Hematopoietic multipotent progenitor cell treated with erythropoietin and hydrocortisone succinate and interleukin-3 and kit ligand, for 17 days (in vitro differentiated cells): ENCODE measurements at places on chromosomes 16 and 17.

- DNase-seq = no peak
These were observed 66.7 kb downstream of the TANGO6 start for GRCh38 chr16:68910051-68910450.

GRCh38 chr17:31549121-31549524 is 157.6 kb downstream of the RAB11FIP4 start:
- peak; percentile 43 for DNase-seq

DNA sequence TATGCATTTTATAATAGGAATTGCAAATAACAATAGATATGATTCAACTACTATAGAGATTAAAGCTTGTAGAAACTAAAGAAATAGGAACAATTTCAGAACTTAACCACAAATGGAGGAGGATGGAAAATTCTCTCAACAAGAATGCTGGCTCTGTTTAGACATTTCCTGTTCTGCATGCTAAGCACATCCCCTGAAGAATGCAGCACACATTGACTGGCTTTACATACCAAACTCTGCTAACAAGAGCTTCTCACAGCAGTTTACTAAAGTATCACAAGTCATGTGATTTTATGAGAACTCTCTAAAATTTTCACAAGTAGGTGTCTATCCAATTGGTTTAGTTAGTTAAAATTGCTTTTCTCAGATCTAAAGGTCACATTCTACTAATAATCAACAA is 85.2 kb downstream of the SPAG9 start:
- no peak for DNase-seq

- peak; percentile 34 for DNase-seq
These were observed 5.8 kb upstream of the MRPL58 start for GRCh38 chr17:75006653-75007052.

- no peak for DNase-seq
These were observed 4.7 kb upstream of the CD300C start for GRCh38 chr17:74550602-74551001.

DNA sequence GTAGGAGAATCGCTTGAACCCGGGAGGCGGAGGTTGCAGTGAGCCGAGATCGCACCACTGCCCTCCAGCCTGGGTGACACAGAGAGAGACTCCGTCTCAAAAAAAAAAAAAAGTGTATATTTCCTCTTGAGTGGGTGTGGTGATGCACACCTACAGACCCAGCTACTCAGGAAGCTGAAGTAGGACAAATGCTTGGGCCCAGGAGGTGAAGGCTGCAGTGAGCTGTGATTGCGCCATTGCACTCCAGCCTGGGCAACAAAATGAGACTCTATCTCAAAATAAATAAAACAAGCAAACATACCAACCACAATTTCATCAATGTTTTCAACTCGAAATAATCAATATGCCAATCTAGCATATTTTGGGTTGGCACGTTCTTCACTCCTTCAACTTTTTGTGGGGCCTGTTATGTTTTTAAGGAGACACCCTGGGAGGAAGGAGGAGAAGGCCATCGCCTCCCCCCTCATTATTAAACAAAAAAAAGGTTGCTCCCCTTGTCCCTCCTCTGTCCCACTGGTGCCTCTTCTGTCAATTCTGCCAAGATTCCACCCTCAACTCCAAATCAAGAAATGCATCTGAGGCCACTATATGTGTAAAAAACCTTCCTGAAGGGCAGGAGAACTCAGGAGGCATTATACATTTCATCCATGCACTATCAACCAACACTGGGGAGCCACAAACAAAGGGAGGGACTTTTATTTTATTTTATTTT is 52.4 kb upstream of the ATF7IP2 start:
- no peak for DNase-seq

GRCh38 chr17:45229681-45230409 is 8.2 kb downstream of the FMNL1 start:
- DNase-seq = no peak

- no peak for DNase-seq
These were observed at the start of gene PRM3 for GRCh38 chr16:11272921-11273720. PRM3 (minus strand) TSS chr16:11273629; CDS start chr16:11273595, 34 bp downstream.

DNA sequence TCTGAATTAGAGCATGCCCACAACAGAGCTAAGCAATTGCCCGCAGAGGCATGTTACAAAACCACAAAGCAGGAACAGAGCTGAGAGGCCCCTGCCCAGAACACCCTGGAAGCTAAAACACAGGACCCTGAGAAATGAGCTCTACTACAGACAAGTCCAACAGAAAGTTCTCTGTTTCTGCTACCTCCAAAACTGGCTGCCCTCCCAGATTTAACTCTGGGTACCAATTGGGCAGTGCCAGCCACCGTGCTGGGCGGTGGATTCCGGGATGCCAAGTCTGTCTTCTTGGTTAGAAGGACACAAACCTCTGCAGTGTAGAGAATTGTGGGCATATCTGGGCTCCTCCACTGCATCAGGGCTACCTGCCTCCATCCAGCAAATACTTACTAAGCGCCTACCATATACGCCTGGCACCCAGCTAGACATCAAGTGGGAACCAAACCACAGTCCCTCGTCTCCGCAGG is 1.0 kb downstream of the CMTM4 start:
- DNase-seq = no peak

GRCh38 chr16:78192734-78193488 is 93.5 kb downstream of the WWOX start:
- DNase-seq = no peak

DNA sequence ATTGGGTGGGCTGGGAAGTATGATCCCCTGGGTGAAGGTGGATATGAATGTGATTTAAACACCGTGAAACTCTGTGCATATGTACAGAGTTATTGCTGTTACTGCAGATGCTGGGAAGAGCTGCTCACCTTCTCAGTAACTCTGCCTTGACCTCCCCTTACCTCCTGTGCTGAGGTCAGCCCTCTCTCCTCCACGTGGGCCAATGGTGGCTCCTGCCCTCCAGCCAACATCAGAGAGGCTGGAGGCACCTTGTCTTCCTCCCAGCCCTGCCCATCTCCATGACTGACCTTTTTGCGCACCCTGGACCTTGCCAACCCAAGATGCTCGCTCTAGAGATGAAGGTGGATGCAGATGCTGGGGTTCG is 387 bp upstream of the ASB16 start:
- no peak for DNase-seq

DNA sequence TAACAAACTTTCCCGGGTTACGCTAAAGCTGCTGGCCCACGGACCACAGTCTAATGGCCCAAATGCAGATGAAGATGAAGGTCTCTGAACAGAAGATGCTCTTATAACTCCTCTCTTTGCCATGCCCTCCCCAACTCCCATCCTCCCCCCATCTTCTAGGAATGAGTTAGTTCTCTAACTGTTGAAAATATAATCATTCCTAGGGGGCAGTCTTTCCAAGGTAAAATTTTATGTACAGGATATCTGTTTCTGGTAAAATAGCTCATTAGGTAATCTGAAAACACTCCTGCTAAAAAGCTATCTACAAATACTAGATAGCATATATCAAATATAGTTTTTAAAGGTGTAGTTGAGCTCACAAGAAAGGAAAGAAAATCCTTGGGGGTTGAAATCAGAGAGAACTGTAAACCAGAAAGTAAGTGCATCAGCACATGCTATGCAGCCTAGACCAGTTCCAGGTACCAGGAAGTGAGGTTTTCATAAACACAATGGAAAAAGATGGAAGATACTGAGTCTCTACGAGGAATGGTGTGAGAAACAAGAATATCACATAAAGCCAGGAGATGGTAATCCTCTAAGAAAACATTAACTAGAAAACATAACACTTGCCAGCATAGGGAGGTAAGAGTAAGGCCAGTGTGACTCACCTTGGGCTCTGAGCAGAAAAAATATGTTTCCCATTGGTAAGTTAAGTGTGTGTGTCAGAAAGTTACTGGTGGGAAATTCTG is 38.1 kb downstream of the CMC2 start:
- no peak for DNase-seq

GRCh38 chr17:66466840-66467367 is 164.5 kb downstream of the PRKCA start:
- DNase-seq = peak; percentile 11

- peak; percentile 20 for DNase-seq
These were observed 559 bp downstream of the CLUH start for GRCh38 chr17:2710803-2711607.

DNA sequence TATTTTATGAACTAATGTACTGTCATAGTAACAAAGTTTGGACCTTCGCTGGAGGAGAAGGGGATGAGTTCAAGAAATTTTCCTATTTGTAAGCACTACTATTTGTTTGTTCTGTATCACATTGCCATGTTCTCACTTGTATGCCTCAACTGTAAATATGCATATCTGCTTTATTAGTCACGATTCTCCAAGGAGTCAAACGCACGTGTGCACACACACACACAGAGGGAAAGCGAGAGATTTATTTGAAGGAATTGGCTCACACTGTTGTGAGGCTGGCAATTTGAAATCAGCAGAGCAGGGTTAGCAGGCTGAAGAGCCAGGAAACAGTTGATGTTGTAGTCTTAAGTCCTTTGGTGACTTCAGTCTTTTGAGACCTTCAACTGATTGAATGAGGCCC is 24.9 kb upstream of the MYH2 start:
- DNase-seq = no peak

GRCh38 chr16:85090181-85090580 is 22.1 kb downstream of the CIBAR2 start:
- no peak for DNase-seq

- no peak for DNase-seq
These were observed 22.6 kb downstream of the NAA60 start for GRCh38 chr16:3465911-3466584.

DNA sequence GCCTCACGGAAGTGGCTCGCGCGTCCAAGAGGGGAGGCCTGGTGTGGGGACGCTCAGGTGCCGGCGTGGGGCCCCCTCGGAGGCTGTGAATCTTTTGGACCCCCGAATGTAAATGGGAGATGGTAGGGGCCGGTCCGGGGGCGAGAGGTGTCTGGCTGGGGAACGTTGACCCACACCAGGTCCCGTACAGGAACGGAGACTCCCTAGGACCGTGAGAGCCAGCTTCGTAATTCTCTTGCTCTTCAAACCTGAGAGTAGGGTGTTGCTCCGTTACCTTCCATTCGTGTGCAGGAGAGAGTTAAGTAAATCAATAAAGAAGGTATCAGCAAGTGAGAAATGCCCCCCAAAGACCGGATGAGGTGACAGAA is 481 bp downstream of the LYRM1 start:
- DNase-seq = no peak

DNA sequence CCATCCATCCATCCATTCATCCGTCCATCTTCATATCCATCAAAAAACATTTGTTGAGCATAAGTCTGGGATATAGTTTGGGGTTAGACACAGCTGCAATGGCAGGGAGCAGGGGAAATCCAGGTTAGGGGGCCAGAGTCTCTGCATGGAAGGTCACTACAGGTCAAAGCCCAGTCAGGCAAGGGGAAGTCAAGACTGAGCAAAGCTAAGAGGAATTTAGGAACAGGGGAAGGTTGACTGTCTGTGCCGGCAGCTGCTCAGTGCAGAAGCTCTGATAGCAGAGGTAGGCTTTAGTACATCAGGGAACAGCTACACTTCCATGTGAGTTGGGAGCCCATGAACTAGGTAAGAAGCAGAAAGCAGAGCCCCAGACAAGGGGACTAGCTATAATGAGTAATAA is 68.1 kb downstream of the IRF8 start:
- no peak for DNase-seq

DNA sequence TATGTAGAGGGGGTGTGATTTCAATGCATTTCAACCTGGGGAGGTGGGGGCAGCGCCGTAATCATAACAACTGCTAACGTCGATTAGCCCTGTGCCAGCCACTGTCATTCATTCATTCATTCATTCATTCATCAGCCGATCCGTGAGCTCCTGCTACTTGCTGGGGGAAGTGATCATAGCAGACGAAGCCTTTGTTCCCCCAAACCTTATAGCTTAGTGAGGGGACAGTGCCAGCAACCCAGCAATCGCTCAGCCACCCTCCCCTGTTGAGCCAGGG is 106.5 kb upstream of the GSE1 start:
- DNase-seq = no peak

GRCh38 chr16:11487289-11487688 is 99.4 kb downstream of the LITAF start:
- DNase-seq = no peak

- DNase-seq = no peak
These were observed 65.7 kb downstream of the MARF1 start for GRCh38 chr16:15576960-15577958.

- no peak for DNase-seq
These were observed 38.1 kb downstream of the SRL start for GRCh38 chr16:4203748-4204147.

DNA sequence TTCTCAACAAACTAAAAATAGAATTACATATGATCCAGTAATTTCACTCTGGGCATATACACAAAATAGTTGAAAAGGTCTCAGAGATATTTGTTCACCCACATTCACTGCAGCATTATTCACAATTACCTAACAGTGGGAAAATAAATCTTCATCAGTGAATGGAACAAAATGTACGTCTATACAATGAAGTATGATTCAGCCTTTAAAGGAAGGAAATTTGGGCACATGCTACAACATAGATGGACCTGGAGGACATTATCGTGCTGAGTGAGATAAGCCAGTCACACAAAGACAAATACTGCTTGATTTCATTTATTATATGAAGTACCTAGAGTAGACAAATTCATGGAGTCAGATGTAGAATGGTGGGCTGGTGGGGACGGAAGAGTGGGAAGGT is 47.0 kb downstream of the MFSD11 start:
- no peak for DNase-seq

GRCh38 chr17:11144358-11145233 is 96.4 kb upstream of the SHISA6 start:
- no peak for DNase-seq

DNA sequence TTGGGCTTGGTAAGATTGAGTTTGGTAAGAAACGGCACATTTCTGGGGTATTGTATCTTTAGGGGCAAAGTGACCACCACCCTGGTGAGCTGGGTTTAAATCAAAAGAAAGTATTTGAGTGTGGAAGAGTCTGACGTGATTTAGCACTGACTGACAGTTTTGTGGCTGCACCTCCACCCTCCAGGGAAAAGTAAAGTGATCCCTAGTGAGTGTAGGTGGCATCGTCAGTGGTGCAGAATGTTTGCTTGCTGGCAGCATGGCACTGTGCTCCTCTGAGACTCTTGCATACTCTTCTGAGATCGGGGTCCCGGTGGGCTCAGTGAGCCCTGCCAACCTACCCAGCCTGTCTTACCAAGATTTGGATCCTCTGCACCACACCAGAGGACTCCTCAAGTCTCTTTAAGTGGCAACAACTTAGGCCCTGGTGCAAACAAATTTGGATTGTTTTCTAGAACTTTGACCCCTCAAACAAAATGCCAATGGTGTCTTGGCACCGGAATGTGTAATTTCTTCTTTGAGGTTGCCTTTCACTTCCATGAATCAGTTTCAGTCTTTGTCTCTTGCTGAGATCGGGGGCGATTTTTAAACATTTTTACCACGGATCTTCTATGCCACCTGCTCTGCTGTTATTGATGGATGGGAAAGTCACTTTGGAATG is 2.8 kb downstream of the PRKCB start:
- DNase-seq = no peak

DNA sequence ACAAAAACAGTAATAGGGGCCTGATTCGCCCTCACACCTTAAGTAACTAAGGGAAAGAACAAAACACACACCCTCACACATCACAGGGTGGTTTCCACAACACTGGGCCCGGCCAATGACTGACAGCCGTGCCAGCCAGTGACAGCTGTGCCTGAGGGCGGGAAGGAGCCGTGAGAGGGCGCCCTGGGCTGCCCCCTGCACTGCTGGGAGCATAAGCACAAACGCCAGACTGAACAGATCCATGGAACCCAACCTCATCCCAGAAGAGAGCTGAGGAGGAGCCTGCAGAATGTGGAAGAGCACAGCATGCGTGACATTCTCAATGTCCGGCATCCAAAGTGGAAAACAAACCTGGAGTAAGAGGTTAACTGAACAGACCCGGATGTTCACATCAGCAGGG is 16.0 kb downstream of the CSNK1D start:
- no peak for DNase-seq
